Memory B cell (primary cell): ENCODE measurements at places on chromosomes 7 and 10.

- no peak for DNase-seq
These were observed 76.8 kb downstream of the CLEC2L start for GRCh38 chr7:139600306-139600705.

GRCh38 chr10:98391578-98391991 is 23.4 kb downstream of the PYROXD2 start:
- no peak for DNase-seq

- no peak for DNase-seq
These were observed 362.8 kb downstream of the SFMBT2 start for GRCh38 chr10:7048061-7048460.

DNA sequence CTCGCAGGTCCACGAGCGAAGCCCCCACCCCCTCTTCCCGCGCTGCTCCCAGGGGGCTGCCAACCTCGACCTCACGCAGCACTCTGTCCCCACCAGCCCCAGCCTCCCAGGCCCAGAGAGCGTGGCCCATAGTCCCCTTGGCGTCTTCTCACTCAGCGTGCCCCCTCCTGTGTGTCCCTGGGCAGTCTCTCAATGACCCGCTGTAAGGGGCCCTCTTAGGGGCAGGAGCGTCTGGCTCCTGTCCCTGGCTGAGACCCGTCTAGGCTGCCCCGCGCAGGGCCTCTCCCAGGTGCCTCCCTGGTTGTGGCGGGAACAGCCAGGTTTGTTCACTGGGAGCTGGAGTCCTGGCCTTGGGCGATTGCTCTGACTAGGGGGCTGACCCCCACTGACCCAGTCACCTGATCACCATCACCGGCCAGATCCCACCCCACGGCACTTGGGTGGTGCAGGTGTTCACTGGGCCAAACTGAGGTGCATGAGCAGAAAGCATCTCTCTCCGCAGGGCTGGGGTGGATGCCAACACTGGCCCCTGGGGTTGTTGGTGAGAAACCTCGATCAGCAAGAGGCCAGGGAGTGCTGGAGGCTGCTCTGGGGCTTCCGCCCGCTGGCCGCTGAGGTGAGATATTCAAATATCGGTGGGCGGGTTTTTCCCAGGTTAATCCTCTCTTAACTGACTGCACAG is 12.6 kb upstream of the WDFY4 start:
- peak; percentile 82 for DNase-seq

GRCh38 chr10:88228130-88228529 is 355.0 kb downstream of the RNLS start:
- no peak for DNase-seq

- DNase-seq, result no peak
These were observed 50.7 kb downstream of the ERCC6 start for GRCh38 chr10:49488056-49488717.

- DNase-seq, result no peak
These were observed 54.1 kb downstream of the ABLIM1 start for GRCh38 chr10:114603948-114604347.

DNA sequence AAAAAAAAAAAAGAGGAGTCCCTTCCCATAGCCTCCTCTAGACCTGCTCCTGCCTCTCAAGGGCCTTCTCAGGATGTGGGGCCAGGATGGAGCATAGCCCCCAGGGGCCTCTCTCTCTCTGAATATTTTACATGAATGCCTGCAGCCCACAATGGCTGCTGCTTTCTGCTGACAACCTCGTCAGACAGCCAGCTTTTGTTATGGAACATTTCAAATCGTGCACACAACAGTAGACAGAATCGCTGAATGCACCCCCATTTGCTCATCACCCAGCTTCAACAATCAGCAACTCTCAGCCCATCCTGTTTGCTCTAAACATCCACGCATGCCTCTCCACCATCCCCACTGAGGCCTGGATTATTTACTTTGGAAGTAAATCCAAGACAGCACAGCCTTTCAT is 5.4 kb downstream of the PLAC9 start:
- DNase-seq, result no peak

GRCh38 chr7:369476-370258 is 79.7 kb downstream of the FOXL3 start:
- DNase-seq, result no peak

DNA sequence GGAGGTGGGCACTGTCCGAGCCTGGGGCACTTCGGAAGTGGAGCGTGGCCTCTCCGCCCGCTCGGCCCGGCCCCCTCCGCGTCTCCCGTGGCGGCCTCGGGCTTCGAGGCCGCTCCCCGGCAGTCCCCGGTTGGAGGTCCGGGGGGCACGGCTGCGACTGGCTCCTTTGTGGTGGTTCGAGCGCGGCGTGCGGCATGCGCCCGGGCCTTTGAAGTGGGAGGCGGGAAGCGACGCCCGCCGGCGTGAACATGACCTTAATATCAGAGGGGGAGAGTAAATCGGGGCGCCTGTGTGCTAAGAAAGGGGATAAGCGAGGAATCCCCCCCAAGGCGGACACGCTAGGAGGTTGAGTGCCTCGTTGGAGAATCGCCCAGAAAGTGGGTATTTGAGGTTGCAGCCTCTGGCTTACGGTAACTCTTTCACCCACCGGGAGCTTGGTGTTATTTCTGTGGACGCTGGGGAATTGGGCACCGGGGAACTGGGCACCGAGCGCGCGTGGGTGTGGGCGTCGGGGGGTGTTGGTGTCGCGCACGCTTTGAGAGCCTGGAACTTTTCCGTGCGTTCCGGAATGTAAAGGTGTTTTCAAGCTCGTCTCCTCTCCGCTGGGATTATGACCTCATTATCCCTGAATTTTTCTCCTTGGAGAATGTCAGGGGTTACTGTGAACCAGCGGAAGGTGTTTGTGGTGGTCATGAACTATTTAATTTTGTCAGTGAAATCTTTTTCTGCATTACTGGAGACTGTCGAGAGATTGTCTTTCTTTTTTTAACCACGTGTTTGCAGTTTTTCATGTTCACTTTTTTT is 660 bp downstream of the SUV39H2 start:
- DNase-seq, result peak; percentile 16

- DNase-seq, result no peak
These were observed 19.5 kb downstream of the C10orf67 start for GRCh38 chr10:23325132-23325531.

DNA sequence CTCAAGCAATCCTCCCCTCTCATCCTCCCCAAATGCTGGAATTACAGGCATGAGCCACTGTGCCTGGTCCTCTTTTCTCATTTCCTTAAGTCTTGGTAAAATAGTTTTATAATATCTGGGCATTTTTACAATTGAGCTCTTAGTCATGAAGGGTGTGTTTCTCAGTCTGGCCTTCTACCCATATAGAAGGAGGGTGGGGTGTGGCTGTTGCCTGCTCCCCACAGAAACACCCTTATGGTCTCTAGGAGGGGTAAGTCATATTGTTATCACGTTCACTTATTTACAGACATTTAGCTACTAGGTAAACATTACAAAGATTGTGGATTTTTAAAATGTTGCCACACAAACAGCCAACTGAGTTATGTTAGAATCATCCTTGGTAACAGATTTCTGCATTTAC is 6.7 kb upstream of the OTUD1 start:
- no peak for DNase-seq

DNA sequence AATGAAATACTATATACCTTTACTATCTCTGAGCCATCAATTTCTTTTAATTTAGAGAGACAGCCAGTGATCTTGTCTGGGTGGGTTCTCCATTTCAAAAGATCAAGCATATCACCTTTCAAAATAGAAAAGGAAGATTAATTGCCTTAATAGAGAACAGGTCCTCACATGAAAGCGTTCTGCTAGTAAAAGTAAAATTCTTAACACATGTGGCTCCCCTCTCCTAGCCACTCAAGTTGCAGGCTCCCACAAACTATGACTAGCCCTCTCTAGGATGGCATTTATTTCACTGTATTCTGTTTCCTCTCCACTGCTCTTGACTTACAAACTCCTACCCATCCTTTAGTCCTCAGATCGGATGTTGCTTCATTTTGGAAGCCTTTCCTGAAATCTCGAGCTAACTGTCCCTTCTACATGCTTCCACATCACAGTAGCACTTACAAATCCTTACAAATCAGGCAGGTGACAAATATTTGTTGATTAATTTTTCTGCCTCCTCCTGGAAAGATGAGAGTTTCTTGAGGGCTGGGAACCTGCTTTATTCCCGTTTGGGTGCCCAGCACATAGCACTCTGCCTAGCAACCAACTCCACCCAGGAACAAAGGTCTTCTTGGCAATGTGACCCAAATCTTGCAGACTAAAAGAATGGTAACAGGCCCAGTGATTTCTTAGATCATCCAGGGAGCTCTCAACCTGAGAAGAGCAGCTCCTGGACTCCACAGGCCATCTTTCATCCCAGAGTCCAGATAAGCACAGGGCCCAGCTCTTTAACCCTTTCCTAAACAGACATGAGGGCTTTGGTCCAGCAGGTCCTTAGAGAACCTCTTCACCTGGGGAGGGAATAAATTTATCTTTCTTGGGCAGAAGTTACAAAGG is 310.4 kb upstream of the IMMP2L start:
- no peak for DNase-seq

GRCh38 chr7:1999278-1999984 is 233.3 kb downstream of the MAD1L1 start:
- DNase-seq, result no peak

DNA sequence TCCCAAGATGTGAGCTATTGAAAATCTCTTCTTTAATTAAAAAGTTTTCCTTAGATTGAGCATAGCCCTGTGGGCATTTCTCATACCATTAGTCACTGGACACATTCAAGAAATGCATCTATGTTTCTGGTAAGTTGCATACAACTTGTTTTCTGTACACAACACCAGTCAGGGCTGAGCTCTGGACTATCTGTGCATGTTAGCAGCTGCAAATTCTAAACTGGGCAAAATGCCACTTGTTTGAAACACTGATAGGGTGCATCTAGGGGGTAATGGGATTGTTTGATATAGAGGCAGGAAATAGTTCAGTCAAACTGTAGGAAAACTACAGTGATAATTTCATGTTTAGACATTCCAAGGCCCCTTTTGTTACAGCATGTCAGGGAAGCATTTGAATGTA is 145.6 kb upstream of the NPY start:
- no peak for DNase-seq

GRCh38 chr7:101812595-101812994 is 4.8 kb upstream of the CUX1 start:
- no peak for DNase-seq

DNA sequence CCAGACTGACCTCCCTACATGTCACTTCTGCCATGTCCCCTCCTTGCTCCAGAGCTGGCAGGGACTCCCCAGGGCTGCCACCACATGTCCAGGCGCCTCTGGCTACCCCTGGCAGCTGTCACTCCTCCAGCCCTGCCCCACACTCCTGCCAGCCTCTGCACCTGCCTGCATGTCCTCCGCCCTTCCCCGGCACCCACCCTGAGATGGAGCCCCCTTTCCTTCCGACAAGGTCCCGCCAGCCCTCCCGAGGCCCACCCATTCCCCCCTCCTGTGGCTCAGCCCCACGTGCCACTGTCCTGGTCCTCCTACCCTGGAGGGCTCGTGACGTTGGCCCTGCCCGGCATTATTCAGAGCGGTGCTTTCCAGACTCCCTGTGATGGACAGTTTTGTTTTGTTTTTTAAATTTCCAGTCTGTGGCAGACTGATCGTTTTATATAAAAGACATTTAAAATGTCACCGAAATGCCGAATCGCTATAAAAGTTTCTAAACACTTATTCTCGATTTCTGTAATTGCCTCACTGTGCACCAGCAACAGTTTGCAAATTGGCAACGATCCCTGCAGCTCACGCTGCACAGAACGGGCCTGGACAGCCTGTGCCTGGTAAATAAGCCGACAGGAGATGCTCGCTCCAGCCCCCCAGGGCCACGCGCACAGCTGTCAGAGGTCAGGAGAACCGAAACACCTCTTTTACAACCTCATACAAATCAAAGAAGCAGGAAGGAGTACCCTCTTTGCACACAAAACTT is 111.1 kb upstream of the SH2B2 start:
- no peak for DNase-seq

DNA sequence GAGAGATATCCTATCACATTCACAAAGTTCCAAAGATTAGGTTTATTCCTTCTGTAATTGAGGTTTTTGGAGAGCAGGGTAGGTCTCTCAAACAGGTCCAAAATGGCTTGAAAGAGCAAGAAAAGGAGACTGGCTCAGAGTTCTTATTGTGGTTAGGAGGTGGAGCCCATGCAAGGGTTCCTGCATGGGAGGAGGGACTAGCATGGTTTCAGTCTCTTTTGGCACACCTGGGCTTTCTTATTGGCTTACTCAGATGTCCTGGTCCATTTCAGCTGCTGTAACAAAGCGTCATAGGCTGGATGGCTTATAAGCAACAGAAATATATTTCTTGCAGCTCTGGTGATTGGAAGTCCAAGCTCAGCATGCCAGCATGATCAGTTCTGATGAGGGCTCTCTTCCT is 493.1 kb downstream of the REEP3 start:
- DNase-seq, result no peak

DNA sequence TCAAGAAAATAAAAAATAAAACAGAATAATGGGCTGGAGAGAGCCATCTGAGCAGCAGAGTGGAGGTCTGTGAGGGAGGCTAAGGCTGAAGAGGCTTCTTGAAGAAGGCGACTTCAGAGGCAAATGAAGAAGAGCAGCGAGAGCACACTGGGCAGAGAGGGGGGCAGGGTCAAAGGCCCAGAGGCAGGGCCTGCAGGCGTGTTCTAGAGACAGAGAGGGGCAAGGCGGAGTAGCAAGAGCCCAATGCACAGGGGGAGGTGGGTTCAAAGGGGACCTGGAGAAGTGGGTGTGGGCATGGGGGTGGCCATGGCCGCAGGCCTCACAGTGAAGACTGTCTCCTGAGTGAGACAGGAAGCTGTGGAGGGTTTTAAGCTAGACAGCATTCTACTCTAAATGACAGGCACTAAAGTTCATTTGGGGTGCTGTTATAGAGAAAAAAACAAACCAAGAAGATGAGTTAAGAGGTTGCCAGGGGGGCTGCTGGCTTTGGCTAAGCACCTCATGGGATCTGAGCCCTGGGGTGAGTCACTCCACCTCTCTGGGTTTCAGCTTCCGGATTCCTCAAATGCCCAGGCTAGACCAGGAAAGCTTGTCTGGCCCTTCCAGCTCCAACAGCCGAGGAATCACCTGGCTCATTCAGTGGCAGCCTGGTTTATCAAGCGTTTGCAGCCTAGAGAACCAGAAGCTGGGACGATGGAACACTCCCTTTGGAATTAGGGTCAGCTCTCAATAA is 81.7 kb downstream of the DLG5 start:
- DNase-seq, result no peak

DNA sequence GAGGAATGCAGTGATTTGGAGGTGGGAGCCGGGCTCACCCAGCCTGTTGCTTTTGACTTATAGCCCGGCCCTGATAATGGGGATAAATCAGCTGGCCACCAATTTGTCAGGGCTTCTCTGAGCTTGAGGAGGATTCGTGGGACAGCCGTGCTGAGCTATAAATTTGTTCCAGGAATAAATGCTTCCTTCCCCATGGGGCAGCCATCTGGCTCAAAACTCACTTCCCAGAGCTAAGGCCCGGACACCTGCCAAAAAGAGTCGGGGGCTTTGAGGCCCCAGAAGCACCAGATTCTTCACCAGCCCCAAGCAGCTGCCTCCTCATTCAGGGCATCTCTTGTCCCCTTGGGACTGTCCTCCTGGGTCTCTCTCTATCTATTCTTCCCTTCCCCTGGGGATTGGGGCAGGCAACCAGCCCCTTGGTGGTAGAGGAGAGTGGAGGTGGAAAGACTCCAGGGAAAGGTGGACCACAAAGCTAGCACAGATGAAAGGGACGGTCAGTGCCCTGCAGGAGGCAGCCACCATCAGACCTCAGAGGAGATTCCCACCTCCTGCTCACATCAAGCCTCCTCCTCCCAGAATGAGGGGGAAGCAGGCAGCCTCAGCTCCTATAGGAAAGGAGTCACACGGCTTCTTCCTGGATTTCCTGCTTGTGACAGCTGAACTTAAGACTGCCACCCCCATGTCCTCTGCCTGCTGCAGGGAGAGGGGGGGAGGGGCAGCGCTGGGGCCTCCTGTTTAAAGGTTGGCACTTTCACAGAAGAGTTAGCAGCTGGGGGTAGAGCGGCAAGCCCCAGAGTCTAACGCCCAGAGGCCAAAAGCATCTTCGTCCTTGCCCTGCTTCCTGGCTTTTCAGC is 44.2 kb upstream of the LRRC4 start:
- no peak for DNase-seq
